H54 (cell line): ENCODE measurements at places on chromosomes 7 and 10.

DNA sequence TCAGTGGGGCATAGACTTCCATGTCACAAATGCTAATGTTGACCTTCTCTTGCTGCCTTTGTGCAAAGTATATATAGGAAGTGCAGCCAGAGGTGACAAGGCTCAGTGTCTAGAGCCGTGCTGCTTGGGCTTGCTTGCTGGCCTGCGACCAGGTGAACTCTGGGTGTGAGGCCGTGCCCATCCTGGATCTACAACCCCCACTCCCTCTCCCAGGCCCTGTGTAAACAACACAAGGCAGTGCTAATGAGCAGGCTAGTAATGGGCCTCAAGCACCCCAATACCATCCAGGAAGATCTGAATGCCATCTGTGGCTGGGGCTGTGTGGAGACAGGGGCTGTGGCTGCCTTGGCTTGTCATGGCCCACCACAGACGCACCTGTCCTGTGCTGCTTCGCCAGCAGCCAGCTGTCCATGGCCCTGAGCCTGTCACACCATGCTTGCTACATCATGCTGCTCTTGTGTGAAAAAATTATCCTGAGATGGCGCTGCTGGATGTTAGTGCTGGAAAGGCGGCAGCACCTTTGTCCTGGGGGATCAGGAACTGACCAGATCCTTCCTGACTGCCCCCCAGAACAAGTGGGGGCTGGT, 107.6 kb upstream of the ZNF92 start:
- DNase-seq, result no peak

GRCh38 chr10:50216418-50216817, 34.9 kb downstream of the ASAH2 start:
- DNase-seq, result no peak

- DNase-seq, result no peak
Measured at GRCh38 chr10:51340845-51341610, 266.7 kb downstream of the PRKG1 start.

- DNase-seq, result no peak
Measured at GRCh38 chr7:462173-463103, 57.2 kb downstream of the PDGFA start.

DNA sequence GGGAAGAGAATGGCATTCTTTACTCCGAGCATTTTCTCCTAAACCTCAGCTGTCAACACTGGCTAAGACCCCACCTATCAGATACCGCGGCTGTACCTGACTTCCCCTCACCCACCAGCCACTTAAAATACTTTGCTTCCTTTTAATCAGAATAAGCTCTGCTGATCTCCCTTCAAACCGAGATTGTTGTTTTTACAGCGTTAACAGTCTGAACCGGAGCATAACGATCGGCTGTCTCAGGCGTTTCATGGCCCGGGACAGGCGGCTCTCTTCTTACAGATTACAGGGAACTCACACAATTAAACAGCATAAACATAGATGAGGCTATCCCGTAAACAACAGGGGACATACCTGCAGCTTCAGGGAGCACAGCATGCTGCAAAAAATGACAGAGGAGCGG, 174.3 kb upstream of the RNF32 start:
- DNase-seq, result no peak

DNA sequence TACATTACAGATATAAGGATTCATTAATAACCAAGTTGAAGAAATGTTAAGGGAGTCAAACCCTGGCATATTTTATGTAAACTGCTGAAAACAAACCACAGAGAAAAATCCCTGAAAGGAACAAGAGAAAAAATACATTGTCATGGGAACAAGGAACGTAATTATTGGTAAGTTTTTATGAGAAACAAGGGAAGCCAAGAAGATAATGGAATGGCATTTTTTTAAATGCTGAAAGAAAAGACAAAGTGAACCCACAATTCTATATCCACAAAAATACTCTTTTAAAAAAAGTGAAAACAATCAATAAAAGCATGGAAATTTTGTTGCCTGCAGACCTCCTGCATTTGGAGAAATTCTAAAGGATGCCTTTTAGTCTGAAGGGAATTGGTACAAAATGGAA, 136.4 kb downstream of the CD36 start:
- no peak for DNase-seq

DNA sequence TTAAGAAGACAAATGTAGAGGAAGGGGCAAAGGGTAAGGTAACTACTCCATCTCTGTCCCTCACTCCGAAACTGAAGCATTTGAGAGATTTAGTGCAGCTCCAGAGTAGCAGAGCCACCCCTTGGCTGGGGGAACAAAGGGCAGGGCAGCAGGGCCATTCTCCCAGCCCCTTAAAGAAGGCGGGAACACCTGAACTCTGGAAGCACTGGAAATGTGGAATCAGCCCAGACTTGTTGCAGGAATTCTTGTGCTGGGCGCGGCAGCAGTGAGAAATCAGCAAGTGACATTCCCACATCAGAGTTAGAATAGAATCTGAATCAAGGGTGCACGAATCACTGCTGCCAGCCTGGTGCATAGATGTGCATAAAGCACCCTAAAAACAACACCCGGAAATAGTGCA, 34.4 kb upstream of the GRM8 start:
- DNase-seq, result no peak

DNA sequence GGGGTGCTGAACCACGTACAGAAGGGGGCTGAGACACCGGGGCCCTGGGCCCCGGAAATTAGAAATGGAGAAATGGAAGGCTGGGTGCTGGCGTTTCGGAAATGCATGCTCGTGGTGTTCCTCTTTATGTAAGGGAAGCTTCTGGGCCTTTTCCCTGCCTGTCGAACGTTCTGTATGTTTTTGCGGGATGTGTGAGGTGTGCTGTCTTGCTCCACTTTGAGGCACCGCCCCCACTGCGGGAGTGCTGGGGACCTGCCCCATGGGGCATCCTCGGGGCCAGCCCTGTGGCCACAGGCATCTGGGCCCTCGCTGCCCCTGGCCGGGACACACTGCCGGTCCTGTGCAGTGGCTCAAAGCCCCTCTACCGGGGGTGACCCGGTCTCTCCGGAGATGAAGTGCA, 1.7 kb upstream of the VENTX start:
- DNase-seq, result no peak

GRCh38 chr10:62016623-62017490, 115.4 kb downstream of the ARID5B start:
- no peak for DNase-seq

DNA sequence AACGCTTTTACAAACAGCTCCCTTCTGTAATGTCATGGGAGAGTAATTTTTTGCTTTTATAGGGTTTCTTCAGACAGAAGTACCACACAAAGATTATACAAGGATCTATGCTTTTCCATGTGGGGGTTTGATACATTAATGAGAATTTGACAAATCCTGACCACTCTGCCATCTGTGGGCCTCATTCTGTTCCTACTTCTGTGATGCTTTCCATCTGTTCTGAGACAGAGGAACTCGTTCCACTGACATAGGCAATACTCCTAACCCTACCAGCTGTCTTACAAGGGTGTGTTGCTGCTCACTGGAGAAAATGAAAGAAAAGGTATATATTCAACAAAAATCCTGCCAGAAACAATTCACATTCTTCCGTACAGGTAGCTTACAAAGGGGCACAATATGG, 59.4 kb upstream of the NAMPT start:
- DNase-seq, result no peak

DNA sequence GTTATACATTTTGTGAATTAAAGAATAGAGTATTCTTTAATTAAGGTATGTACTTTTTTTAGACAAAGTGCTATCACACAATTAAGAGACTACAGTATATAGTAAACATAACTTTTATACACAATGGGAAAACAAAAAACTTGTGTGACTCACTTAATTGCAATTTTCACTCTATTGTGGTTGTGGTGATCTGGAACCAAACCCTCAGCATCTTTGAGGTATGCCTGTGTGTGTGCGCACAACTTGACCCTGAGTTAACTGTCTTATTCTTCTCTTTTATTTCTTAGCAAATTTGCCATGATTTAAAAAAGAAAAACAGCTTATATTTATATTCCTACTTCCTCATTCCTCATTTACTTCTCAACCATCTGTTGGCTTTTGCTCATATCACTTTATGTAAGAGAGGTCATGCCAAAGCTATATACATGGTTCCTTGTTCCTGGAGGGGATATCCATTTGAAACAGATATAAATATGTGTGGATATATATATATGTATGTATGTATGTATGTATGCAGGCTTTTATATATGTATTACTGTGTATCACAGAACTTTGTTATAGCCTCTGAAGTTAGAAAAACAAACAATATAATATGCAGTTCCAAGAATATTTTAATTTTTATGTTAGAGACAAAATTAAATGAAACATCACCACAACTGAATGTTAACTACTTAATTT, 259.5 kb upstream of the HGF start:
- no peak for DNase-seq

GRCh38 chr7:5630670-5631069, 150.8 kb downstream of the RNF216 start:
- no peak for DNase-seq

- DNase-seq, result no peak
Measured at GRCh38 chr10:436013-436697, 253.3 kb downstream of the DIP2C start.

GRCh38 chr10:33008499-33009243, 50.6 kb upstream of the ITGB1 start:
- no peak for DNase-seq

DNA sequence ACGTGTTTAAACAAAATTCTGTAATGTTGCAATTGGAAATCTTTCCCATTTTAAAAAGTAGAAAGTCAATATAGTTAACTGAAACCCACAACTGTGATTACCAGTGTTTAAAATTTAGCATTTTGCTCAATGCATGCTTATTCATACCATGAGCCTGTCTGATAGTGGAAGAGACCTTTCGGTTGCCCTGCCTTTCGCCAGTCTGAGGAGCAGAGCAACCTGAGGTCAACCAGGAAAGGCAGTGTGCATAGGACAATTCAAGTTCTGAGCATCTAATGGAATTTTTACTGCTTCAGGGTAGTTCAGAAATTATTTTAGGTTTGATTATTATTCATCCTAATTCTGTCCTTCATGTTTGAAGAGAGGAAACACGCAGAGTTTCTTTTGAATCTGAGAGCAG, 100.8 kb downstream of the CUBN start:
- DNase-seq, result no peak

- no peak for DNase-seq
Measured at GRCh38 chr10:132302421-132303310, 5.1 kb downstream of the STK32C start.

GRCh38 chr10:125536236-125536635, 146.7 kb downstream of the TEX36 start:
- no peak for DNase-seq

DNA sequence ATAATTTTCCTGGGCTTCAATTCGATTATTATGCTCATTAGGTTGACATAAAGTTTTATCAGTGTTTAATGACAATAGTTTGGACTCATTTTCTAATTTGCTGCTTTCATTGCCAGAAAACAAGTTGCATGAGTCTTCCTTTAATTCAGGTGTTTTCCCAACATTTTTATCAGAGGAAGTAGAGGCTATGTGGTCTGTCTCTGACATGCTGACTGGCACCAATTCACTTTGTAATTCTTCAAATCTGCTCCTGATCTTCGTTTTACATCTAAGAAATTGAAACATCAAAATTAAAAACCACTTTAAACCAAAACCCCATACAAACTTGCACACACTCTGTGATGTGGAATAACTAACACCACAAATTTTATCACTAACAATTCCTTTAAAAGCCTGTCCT, 10.9 kb downstream of the CCDC186 start:
- DNase-seq, result no peak

DNA sequence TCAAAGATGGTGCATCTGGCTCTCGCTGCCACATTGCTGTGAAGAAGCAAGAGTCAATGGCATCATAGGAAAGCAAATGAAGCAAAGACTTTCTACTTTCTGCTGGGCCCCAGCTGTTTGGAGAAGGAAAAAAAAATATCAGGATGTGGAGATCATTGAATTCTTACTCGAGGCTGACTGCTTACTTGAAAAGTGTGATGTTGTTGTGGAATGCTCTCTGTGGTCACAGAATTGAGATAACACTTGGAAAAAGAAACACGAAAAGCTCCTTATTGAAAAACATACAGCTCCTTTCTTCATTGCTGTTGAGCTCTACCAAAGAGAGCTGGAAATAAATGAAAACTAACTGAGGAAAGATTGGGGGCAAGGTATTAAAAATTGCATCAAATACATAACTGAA, 157.4 kb upstream of the TBX20 start:
- no peak for DNase-seq

DNA sequence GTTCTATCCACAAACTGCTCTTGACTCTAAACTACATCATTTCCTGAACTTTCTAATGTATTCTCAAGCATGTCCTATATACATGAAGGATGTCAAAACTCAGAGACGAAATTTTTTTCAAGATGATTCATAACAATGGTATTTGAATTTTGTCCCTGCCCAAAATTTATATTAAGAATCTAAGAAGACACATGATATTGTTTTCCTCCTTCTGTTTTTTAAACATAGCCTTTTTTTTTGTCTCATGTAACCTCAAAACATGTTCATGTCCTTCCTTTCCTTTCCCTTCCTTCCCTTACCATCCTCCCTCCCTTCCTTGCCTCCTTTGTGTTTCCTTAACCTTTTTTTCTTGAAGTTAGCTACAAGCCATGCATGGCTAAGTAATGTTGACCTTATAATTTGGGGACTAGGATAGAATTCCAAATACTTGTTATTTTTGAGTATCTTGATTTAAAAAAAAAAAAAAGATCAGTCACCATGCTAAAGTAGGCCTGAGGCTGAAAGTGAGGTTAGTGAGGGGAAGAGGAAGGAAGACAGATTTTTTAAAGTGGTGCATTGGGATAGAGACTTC, 163.0 kb downstream of the SUGCT start:
- DNase-seq, result no peak

DNA sequence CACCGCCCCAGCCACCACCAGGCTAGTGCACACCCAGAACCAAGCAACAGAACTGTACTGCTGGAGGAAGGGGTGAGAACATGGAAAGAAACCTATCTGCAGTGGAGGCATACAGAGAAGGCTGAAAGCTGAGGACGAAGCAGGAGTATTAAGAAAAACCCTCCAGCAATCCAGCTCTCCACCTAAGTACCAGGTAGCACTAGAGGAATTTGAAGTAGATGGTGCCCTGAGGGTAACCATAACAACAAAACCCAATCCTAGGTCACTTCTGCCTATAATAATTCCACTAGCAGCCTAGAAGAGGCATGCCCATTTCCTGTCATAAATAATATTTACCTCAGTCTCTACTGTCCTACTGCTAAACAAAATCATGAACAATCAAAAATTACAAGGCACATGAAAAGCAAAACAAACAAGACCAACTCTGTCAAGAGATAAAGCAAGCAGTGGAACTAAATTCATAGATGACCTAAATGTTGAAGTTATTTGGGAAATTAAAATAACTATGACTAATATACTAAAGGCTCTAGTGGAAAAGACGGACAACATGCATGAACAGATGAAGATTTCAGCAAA, 51.1 kb downstream of the HYCC1 start:
- no peak for DNase-seq
